Liver (tissue), 10 donors: ENCODE measurements at places on chromosomes 6 and 20. TPM values are rescaled to one million over a fixed set of nuclear protein-coding genes. Genes with fewer than 3 reads are reported as not detected.

- DNase-seq, result no peak
Observed at GRCh38 chr6:162056745-162057144, 670.8 kb downstream of the PRKN start.

GRCh38 chr20:56465997-56466396 lies 2.4 kb upstream of the RTF2 start:
- no peak for DNase-seq

The PTP4A1 gene
- total RNA-seq, result 190 TPM

The CFAP61 gene
- total RNA-seq, result 0.05 TPM

The BPIFB3 gene
- total RNA-seq, result not detected
